ENCODE measurements at places on chromosomes 7 and 10.
A peak's percentile ranks its signal among the peaks of the same experiment; 100 is the strongest.

DNA sequence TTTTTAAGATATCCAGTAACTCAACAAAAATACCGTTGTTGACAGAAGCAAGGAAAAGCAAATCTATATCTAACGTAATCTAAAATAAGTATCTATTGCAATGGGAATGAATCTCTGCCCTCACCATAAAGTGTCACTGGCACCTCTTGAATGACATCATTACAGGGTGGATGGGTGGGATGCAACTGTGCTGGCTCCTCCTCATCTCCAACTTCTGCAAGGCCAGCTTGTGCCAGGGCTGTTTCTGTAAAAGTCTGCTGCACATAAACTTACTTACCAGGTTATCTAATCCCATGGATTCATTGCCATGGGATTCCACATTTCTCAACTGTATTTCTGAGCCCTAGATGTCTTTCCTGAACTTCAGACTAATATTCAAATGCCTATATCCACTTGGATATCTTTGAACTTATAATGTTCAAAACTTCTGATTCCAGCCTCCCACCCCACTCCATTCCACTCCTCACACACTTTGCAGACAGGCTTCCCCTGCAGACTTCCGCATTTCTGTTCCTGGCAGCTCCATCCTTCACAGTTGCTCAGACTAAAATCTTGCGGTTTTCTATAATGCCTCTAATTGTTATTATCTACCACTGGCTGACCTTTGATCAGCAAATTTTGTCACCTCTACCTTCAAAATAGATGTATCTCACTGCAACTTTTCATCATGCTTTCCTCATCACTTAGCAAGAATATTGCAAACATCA is 10.7 kb downstream of the FGL2 start:
- no peak for DNase-seq

- no peak for DNase-seq
Measured at GRCh38 chr7:26284995-26285632, 6.5 kb upstream of the SNX10 start.

DNA sequence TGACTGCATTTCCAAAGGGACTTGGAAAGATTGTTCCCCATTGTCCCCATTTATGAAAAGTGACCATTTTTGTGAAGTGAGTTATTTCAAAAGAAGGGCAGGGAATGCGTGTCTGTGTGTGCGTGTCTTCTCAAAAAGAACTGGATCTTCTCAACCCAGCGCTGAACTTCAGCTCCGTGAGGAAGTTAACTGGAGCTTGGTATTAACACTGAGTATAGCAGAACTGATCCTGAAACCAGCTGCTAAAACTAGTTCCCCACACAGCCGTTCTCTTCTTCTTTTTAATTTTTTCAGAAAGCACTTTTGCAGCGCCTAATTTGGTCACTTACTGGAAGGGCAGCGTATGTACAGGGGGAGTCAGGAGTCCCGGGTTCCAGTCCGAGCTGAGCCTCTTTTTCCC is 45.8 kb upstream of the PLEKHA1 start:
- DNase-seq = no peak

DNA sequence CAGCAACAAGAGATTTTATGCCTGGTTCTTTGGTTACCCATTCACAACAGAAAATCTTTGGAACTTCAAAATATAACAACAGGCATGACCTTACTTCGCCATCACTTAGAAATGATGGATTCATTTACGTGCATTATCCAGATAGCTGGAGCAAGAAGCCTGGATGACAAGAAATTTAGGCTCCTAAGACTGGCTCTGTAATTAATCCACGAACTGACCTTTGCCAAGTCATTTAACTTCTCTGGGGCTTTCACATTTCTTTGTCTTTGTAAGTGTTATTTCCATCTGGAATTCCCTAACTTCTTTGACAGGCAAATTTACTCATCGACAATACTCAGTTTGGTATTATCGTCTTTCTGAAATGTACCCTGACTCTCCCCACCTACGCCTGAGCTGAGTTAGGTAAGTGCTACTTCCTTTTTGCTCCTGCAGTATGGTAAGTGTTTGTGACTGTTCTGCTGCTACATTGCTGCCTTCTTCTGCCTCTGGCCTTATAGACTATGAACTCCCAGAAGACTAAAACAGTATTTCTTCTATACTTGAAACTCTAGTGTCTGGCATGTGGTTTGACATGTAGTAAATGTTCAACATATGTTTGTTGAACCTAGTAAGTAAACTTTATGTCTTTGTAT is 5.5 kb upstream of the MDFIC start:
- no peak for DNase-seq

- DNase-seq = no peak
Measured at GRCh38 chr7:87479951-87480350, 4.5 kb upstream of the ABCB4 start.

DNA sequence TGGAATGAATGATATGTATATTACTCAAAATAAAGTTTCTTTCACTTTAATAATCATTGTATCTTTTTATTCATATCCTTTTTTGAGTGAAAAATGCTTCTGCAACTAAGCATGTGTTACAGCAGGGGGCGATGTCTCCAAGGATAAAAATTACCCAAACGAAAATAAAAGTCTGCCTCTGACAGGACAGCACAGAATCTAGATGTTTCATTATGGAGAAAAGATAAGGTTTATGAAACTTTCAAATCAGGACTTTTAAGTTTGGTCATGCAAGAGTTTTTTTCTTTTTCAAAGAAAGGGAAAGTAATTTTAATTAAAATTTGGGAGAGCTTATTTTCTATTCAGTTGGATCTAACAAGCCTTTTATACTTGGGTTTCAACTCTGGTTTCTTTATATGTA is 48.4 kb downstream of the TES start:
- DNase-seq = no peak

DNA sequence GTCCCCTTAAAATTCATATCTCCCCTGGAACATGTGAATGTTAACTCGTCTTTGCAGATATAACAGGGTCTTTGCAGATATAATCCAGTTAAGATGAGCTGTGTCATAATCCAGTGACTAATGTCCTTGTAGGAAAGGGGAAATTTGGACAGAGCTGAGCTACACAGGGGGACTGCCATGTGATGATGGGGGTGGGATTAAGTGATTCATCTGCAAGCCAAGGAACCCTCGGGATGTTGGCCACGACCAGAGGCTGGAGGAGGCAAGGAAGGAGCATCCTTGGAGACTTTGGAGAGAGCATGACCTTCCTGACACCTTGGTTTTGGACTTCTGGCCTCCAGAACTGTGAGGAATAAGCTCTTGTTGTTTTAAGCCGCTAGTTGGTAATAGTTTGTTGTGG is 153.9 kb upstream of the PCBD1 start:
- DNase-seq = no peak

DNA sequence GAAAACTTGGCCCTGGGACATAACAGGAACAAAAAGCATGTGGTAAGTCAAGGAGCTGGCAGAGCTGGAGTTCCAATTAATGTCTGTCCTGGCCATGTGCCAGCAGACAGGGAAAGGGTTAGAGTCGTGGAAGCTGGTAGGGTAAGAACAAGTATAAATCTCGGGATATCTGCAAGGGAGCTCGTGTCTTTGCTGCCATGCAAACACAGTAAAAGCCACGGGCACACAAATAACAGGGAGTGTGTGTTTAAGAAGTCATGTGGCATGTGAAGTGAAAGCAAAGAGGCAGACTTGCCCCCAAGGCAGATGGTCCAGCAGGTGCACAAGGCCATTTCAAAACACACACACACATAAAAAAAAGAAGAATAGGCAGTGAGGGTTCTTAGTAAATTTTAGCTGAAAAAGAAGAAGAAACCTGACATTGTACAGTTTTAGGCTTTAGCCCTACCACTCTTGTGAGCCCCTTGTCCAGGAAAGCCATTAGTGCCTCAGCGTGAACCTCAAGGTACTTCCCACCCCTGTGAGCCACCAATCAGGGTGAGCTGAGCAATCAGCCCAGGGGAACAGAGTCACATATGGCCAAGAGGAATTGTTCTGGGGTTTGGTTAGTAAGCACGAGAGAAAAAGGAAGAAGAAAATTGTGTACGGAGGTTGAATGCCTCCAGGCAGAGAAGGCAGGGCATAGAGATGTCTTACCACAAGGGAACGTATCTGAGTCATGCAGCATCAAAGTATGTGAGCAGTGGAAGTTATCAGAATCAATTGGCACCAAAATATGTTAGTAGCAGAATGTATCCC is 32.8 kb upstream of the ARHGAP12 start:
- no peak for DNase-seq

GRCh38 chr7:71389976-71390375 is 258.0 kb downstream of the GALNT17 start:
- no peak for DNase-seq

DNA sequence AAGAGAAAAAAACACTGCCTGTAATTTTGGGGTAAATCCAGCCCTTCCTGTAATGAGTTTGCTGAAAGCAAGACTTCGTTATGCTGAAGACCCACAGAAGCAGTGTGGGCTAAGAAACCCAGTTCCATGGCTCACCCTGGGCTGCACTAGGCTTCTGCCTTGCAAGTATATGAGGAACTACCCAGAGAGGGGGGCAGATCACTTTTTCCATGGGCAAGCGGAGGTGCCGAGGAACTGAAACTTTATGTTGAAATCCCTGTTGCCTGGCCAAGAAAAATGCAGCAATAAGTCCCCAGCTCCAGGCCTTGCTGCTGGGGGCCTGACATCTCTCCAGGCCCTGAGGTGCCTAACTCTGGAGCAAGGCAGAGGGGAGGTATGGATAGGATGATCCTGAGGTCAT is 8.5 kb downstream of the RASSF4 start:
- peak; percentile 57 for DNase-seq

GRCh38 chr7:1290679-1291356 is 58.1 kb downstream of the UNCX start:
- DNase-seq = no peak

DNA sequence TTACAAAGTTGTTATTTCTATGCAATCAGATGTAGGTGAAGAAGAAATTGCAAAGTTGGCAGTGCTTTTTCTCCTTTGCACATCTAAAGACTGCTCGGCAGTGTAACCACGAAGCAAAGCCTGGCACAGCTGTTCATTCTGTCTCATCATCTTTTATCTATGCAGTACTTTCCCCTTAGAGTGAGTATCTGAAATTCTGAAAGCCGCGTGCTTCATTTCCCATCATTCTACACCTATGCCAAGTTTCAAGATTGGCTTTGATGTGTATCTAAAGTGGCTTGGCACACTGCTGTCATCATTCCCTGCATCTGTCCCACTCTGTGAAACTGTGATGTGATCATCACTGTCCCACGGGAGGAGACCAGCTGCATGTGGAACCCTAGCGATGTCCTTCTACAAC is 15.2 kb downstream of the SOSTDC1 start:
- DNase-seq = no peak

DNA sequence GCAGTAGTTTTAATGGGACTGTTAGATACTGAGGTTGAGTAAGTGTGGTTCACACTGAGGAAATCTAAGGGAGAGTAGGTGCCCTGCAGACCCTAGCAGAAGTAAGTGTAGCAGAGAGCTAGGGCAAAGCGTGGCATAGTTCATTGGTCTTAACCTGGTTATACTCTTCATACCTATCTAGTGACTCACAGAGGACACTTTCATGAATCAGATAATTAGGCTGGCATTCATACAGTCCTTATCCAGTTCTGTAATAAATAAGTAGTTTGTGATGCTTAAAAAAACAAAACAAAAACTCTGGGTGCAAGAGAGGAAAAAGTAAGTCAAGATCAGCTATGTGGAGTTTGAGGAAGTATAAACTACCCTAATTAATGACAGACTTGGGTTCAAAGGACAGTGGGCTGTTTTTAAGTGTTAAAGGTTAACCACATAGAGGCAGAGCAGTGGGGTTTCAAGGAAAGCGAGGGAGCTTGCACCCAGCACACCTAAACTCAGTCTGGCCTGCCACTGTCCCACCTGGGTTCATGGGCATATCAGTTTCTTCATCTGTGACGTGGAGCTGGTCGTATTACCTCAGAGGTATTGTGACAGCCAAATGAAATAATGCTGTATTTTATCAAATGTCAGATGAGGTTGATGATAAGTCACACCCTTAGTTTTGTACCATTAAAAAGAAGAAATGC is 27.1 kb downstream of the LMTK2 start:
- DNase-seq = peak; percentile 57

DNA sequence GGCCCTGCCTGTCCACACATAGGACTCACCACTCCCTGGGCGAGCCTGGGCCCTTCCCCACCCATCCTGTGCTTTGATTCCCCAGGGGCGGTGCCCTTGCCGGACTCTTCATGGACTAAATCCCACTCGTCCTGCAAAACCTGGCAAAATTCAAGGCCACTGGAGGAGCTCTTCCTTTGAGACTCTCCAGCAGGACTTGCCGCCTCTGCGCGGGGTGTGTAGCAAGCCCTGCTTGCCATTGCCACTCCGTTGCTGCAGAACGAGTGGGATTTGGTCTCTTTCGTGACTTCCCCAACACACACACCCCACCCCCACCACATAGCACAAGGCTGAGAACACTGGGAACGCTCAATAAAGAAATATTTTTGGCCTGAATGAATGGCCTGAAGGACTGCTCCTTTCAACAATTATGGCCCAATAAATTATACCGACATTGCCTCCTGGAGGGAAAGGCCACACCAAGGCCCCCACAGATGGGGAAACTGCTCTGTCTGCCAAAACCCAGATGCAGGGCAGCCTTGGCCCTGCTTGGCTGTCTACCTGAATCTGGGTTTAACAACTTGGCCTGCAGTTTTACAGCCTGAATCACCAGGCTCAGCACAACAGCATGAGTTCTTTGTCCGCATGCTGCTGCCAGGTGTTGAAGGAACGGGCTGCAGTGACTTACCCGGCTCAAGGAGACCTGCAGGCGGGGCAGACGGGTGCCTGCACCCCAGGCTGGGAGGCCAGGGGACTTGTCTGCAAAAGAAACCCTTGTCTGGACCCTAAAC is 72.8 kb upstream of the KAT6B start:
- no peak for DNase-seq

GRCh38 chr10:109282510-109282909 is 640.8 kb downstream of the XPNPEP1 start:
- DNase-seq = no peak

DNA sequence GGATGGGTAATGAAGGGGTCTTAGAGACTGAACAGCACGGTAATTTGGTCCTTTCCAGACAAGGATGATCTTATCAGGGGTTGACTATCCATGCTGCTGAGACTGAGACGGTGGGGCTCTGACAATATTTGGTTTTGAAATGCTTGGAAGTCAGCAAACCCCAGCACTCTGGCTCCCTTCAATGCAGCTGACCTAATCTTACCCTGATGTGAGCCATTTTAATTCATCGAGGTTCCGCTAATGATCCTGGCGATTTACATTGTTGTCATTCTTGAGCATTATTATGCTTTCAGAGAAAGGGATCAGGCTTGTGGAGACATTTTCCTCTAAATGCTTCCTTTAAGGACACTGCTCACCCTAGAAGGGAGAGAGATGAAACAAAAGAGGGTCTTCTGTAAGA is 114.6 kb upstream of the BMPER start:
- DNase-seq = no peak

DNA sequence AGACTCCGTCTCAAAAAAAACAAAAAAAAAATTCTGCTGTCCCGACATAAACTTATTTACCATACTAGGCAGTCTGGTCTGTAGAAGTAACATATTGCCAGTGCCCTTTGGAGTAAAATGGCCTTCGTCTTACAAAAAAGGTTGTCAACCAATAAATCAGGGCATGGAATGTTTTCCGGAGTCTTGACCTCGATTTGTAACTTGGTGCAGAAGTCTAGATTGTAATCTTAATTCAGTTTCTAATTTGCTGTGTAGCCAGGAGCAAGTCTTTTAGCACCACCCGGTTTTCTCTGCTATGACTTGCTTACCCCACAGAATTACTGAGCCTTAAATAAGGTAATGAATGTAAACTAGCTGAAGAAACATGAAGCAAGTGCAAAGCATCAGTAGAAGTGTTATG is 23.2 kb downstream of the UBN2 start:
- no peak for DNase-seq

Measured in NK-92 treated with Interleukin-12 subunit alpha and Interleukin-12 subunit beta, amount 100 ng/mL, for 24 hours (cell line).